ENCODE measurements at places on chromosomes 5 and 9.

GRCh38 chr5:2281446-2281845 lies 398.7 kb upstream of the IRX4 start:
- no peak for DNase-seq

DNA sequence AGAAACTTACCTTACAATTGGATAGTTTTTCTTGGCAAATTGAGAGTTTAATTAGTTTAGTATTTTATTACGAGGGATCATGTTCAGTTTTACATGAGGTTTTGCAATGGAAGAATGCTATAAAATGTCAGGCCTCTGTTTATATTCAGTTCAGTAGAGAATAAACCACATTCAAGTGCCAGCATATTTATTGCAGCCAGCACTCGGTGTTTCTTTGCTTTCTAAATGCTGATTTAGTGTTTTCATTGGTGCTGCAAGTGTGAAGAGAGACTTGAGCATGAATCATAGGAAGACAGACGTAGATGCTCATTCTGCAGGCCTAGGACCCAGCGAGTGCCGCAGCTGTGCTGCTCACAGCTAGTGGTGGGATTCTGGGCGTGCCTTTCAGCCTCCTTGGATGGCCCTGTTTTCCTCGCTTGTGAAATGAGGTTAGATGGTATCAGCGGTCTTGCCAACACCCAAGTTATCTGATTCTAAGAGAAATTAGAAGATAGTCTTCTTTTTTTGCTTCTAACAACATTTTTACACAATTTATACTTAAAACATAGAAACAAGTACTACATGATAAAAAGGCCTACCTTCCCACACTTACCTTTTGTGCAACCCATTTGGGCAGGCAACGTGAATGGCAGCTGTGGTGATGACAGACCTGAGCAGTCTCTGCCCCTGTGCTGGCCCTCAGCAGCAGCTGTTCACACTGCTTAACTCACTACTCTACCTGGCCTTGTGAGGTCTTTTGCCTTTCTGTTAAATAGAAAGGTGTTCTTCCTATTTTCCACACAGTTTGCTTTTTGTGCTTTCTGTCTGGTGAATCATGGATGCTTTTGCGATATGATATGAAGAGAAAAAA lies 26.8 kb upstream of the TNFAIP8 start:
- DNase-seq, result peak; percentile 64

GRCh38 chr9:33143241-33143661 lies 23.9 kb downstream of the B4GALT1 start:
- DNase-seq, result no peak

GRCh38 chr5:68565427-68565826 lies 349.9 kb downstream of the PIK3R1 start:
- DNase-seq, result no peak

- no peak for DNase-seq
Measured at GRCh38 chr5:39132128-39132447, 57.9 kb upstream of the RICTOR start.

DNA sequence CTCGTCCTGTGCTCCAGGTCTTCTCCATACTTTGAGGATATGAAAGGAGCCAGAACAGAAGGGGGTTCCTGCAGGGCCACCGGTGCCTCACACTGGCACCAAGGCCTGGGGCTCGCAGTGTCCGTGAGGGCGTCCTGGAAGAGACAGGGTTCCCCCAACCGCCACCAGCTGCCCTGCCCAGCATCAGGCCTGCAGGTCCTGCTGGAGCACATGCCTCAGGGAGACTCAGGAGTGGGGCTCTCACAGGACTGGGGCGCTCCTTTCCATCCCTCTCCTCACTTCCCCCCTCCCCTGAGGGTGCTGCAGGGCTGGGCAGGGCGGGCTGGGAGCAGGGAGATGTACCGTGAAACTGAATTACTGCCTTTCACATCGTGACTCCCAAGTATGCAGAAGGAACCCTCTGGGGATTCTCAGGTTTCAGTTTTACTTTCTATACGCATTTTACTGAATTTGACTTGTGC lies 31.7 kb downstream of the CEP72 start:
- no peak for DNase-seq

DNA sequence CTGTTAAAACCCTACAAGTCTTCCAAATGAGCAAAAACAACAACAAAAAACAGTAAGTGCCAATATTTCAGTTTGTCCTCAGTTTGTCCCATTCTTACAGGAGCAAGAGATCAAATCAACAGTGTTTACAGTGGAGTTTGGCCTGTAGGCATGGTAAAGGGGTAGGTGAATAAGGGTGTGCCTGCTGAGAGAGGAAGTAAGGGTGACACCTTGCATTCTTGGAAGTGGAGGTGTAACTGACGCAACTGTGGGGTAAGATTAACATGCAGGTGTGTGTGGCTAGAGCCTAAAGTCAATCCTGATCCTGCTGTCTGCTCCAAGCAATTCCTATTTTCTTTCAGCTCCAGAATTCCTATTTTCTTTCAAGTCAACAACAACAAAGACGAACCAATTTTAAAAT lies 43.4 kb downstream of the PFDN1 start:
- no peak for DNase-seq

DNA sequence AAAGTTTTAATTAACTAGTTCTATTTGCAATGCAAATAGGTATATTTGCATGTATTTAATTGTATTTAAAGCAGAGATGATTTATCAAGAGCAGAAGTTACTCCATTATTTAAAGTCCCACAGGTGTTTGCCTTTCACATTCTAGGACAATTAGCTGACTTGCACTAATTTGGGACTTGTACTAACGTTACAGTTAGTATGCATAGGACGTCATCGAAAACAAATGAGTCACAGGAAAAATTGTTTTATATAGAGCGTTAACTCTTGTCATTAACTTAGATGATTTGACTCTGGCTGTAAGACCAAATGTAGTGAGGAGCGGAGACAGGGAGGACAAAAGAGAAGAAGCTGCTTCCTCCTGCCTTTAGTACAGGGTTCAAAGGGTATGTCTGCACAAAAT lies 126.1 kb upstream of the IFNE start:
- no peak for DNase-seq

DNA sequence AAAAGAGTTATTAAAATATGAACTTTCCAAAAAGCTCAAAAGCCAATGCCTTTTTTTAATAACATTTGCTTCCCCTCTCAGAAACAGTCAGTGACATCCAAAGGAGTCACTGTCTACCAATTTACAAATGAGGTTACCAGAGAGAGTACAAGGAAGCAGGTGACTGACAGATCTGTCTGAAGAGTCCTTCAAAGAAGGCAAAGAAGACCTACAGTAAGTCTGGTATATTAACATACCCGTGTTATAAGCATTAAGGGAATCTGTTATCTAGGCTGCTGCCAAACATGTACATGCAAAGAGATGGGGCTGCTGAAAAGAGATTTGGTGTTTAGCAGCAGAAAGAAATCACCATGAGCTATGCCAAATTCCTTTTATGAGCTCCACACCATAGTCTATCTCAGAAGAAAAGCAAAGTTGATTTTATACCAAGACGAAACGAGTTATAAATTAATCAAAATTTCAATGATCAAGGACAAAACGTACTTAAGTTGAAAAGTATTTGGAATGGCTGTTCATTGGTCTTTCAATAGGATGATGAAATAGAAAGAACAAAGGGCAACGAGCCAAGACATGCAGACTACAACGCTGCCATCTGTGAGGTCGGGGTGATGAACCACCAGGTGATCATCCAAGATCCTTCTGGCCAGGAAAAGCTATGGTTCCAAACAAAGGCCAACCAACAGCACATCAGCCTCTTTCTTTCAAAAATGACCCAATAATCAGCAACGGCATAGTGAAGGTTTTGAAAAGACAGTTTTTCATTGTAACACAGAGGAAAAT lies 8.1 kb downstream of the PRELID2 start:
- no peak for DNase-seq

GRCh38 chr5:89698028-89698427 lies 711.5 kb downstream of the CETN3 start:
- DNase-seq, result no peak

DNA sequence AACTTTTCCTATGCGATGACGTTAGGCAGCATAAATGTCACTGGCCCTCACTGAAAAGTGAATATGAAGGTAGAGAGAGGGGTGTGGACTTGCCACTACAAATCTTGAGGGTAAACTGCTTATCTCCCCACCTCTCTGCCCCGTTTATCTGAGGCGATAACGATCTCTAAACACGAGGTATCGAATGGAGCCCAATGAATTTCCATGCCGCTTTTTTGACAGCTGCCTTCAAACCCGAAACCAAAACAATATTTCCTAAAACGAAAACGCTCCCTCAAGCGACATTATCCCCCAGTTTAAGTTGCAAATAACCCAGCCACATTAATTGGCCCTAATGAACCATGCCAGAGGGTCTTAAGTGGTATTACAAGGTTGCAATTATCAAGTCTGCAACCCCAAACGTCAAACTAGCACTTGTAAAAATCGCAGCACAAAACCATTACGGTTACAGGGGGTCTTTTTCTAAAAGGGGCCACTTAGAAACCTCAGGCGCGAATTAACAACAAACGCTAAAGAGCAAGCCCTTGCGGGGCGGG lies 1.4 kb downstream of the NR3C1 start:
- peak; percentile 18 for DNase-seq

GRCh38 chr9:108270051-108270450 lies 585.7 kb downstream of the ACTL7B start:
- DNase-seq, result no peak

DNA sequence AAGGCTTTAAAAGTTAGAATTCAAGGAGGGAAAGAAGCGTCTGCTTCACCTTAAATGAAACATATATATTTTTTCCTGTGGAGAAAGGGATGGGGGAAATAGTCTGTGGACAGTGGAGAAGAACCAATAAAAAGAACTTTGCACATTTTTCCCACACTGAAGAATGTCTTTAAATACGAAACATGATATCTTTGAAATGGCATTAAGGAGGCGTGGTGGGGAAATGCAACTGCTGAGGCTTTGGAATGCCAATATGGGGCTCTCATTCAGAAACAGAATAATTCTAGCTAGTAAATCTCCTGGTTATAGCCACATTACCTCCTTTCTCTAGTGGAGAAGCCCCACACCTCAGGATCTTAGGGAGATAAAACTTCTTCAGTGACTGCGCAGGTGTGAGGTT lies 46.8 kb downstream of the TNC start:
- DNase-seq, result no peak

DNA sequence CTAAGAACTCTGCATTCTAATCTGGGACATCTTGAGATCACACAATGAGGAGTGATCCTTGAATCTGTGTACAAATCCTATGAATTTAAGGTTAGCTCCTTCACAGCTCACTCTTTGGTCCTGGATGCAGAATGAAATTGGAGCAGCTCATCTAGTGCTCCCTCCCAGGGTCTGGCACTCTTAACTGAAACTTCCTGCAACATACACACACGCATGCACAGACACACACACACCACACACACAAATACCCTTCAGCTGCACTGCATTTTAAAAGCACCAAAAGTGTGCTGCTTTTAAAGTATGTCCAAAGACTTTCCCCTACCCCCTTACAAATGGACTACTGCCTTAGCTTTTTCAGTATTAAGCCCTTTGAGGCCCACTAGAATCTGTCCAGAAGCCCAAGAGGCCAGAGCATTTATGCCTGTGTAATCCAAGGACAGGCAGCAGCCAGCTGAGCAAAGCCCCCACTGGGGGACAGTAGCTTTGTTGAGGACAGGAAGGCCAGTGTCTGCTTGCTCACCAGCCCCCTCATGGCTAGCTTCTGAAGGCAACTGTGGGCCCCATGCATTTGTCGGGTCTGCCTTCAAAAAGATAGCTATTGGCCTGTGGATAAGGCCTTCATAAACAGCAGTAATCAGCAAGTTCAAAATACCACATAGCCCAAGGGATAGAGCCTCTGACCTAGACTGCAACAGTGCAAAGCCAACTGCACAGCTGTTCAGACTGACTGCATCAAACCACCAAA lies 43.6 kb downstream of the CDO1 start:
- no peak for DNase-seq

- no peak for DNase-seq
Measured at GRCh38 chr9:137813167-137813566, 64.4 kb upstream of the CACNA1B start.

DNA sequence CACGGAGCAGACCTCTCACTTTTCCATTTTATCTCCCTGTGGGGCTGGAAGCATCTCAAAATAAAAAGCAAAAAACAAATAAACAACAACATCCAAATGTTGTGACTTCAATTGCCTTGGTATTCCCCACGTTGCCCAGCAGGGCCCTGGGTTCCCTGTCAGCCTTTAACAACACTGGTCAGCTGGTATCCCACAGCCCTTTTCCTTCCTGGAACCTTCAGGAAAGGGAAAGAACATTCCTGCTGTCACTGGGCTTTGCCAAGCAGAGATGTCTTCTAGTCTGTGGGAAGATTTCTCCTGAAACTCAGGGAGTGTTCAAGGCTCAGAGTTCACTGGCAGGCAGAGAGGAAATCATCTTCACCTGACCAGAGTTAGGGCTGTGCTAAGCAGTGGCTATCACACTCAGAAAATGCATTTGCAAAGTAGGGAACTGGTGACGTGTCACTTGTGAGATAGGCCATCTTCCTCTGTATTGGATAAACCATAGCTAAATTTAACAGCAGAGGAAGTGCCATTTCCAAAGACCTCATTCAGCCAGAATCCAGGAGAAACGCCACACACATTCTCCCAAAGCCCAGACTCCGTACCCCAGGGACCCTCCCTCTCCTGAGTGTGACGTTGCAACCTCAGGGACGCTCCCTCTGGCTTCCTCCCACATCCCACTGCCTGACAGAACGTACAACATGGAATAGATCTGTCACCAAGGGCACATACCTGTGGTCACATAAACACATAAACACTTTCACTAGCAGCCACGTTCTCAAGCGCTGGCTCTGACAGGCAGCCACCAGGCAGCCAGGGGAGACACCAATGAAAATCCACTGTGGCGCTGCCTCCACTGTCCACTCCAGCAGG lies 274.0 kb upstream of the DAPK1 start:
- DNase-seq, result no peak

GRCh38 chr9:14310311-14310710 lies 3.6 kb downstream of the NFIB start:
- no peak for DNase-seq

DNA sequence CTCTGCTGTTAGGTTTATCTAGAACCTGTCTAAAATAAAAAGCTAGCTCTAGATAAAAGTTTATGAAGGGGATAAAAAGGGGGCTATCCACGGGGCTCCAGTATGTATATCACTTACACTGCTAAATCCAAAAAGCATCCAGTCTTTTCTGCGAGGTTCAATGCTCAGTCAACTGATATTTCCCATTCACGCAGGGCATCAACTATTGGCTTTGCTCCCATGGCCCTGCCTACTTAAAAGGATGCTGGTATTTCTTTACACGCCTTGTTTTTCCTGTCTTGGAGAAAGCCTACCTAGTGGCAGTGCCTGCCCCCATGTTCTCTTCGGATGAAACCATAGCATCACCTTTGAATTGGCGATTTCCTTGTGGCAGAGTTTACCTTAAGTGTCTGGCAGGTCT lies 8.1 kb downstream of the SPRY4 start:
- no peak for DNase-seq

DNA sequence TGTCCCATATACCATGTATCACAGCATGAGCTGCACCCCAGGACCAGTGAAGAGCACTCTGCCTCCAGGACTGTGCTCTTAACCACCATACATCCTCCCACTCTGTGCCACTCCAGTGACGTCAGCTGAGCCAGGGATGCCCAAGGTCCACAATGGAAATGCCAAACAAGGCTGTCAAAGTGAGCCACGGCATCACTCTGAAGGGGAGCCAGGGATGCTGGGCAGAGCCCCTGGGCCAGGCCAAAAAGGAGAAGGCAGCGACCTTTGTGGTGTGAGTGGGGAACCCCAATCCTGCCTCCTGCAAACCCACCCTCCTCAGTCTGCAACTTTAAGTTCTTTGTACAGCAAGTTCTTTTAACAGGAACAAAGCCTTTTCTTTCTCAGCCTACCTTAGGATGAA lies 242.7 kb downstream of the SYK start:
- DNase-seq, result no peak

GRCh38 chr5:34858790-34859189 lies 19.8 kb downstream of the TTC23L start:
- DNase-seq, result no peak

- DNase-seq, result no peak
Measured at GRCh38 chr9:88310310-88310980, 77.8 kb upstream of the SPIN1 start.

Data from activated naive CD4-positive, alpha-beta T cell treated with Interleukin-2 at 50 U/mL for 16 hours (primary cell).